GM12865 (cell line): ENCODE measurements at places on chromosomes 2 and 18.

DNA sequence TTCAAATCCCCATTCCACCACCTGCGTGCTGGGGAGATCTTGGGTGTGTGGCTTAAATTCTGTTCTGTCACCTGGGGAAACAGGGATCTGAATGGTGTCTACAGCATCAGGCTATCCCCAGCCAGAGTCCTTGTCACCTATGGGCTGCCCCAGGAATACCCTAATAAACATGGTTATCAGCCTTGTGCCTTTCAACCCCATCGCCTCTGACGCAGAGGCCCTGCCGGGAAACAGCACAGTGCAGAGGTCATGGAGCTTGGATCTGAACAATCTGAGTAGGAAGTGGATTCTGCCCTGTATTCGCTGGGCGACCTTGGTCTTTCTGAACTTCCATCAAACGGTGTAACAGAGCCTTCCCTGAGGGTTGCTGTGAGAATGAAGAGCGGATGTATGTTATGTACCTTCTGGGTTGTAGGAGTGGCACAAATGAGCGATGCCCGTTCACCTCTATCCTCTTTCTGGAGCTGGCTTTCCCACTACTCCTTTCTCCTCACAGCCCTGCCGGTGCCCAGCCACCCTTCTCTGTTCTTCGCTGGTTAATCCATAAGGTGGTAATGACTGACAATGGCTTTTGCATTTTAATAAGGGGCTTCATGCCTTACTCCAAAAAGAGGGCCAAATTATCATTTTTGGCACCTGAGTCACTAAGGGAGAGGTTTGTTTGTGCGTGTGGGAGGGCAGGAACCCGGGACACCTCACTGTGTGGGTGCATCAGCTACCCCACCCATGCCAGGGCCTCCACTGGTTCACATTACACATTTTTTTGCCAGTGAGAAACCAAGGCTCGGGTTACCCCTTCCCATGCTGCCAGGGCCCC, 256.5 kb downstream of the MYCN start:
- DNase-seq, result no peak

DNA sequence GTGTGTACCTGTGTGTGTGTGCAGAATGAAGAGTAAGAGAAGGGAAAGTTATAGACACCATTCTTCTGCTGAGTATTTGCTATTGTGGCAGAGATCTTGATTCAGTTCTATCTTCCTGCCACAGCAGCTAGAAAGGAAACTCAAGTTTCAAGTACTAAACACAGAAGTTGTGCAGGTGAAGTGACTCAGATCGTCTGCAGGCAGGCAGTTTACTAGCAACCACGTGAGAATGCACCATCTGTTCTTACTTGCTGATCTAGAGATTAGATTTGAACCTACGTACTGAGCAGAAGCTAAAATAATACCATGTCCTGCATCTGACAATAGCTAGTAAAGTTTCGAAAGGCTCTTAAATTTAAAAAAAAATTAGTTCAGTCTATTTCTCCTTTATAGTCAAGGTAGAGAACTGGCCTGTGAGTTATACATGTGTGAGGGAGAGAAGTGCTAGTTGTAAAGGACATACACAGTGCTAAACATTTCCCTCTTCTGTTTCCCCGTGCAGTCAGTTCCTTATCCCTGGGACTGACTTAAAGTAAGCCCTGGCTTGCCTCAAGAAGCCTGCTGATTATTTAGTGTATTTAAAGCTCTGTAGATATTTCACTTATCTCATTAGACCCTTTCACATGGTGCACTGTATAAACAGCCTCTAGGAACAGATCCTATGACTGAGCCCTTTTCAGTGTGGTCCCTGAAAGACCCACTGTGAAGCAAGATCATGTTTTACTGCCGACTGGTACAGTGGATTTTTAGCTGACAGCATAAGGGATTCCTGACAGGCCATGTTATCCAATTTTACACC, 45.0 kb downstream of the SLC38A11 start:
- DNase-seq, result peak; percentile 39

GRCh38 chr18:62610701-62611411, 88.0 kb downstream of the ZCCHC2 start:
- no peak for DNase-seq

DNA sequence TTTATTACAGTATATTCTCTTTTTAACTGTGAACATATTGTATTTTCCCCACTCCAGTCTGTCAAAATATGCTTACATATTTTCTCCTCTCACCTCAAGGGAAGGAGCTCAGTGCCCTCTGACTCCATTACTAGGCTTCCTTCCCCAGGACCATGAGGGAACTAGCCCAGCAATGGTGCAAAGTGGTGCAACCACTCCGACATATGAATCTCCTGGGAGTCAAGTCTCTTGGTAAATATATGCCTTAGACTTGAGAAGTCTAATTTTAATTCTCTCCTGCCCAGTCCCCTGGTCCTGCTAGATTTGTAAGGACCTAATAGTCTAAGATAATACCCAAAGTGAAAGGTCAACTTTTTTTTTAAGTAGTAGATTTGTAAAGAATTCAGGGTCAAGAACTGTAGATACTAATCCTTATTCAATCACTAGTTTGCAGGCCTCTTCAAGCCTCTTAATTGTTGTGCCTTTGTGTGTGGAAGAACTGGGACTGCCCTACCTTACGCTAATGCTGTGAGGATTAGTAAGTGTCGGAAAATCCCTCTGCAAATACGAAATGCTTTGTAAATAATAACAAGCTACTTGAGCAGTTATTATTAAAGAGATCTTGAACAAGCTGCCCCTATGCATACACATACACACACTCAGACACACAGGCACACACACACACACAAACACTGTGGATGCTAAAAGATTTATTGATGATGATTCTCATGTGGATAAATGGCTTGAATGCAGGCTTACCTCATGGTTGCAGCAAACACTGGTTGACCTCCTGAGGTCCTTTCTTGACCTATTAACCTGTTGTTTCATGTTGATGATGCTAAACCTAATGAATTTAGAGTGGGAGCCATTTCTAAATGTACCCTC, 251.2 kb upstream of the PARD3B start:
- no peak for DNase-seq

DNA sequence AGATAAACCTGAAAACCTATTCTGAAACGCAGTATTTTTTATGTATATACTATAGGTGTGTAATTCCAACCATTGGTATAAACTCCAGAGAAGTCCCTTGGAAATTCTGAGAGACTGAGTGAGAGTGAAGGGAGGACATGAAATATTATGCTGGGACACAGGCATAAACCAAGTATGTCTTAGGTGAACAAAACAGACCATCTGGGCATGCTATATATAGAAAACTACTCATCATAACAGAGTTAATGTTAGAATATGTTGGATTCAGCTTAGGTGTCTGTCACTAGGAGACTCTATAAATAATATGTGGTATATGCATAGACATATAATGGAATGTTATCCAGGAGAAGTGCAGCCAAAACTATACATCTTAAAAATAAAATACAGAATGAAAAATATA, 282.6 kb downstream of the LRP1B start:
- no peak for DNase-seq

- no peak for DNase-seq
Observed at GRCh38 chr2:24730481-24730880, 62.7 kb downstream of the PTRHD1 start.

DNA sequence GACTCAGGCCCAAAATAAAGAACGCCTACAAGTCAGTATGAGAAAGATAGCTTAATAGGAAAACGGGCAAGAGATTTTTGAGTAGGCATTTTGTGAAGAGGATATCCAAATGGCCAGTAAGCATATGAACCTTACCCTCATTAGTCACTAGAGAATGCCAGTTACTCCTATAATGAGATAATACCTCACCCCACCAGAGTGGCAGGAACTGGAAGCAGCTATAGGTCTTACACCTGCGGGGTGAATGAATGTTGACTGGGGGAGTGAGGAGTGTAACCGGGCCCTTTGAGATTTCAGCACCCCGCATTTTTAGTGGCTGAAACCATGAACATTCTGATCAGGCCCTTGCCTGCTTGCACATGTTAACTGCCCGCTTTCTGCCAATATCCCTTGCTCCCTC, 7.5 kb upstream of the PTPN2 start:
- DNase-seq, result no peak
